ENCODE measurements at places on chromosomes 16 and 17. TPM values are rescaled to one million over a fixed set of nuclear protein-coding genes. Genes with fewer than 3 reads are reported as not detected.

DNA sequence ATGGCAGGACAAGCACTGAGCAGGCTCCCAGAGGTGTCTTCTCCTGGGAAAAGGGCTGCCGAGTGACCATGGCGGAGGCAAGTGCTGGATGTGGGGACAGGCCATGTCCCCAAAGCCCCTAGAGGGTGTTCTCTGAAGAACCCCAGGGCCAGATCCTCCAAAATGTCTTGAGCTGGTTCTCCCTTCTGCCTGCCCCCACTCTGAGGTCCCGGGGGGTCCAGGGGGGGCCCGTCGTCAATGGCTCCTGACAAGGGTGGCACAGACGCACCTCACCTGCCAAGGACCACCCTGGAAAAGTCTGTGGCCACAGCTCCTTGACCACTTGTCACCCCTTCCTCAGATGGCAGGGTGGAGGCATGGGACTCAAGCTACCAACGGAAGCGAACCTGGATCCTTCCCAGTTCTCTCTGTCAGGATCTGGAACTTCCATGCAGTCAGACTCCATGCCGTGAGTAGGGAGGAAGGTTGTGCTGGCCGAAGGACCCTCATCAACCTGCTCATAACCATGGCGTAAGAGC lies 2.3 kb upstream of the MYO1C start:
- H3K27ac ChIP-seq, result peak overlapping the region; percentile 35
- H3K36me3 ChIP-seq, result no peaks in the 10 kb centered on the region
- peaks cover 23% of the 10 kb centered on the region for H3K4me1 ChIP-seq
- no peak for DNase-seq
- no peak overlapping the region for H3K4me3 ChIP-seq

DNA sequence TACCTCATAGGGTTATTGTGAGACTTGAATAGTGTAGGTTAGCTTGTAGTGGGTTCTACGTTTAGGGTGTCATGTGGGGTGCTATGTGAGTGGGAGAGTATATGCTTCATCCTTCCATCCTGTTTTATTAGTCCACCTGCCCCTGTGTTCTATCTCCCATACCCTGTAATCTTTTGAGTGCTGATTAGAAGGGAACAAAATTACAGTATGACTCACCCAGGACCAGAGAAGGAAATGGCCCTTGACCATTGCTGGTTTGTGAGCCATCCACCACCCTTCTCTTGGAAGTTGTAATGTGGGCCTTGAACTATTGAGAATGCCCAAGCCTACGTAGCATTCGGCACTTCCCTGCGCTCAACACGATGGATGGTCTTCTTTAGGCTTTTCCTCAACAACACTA lies 17.1 kb downstream of the SAP30BP start:
- DNase-seq, result peak; percentile 55
- H3K4me3 ChIP-seq, result no peak overlapping the region
- no peaks in the 10 kb centered on the region for H3K27me3 ChIP-seq
- H3K36me3 ChIP-seq, result no peaks in the 10 kb centered on the region
- H3K27ac ChIP-seq, result peak overlapping the region; percentile 88

ARL5C gene
- total RNA-seq, result not detected

- no peaks in the 10 kb centered on the region for H3K27me3 ChIP-seq
- no peak for DNase-seq
- H3K4me3 ChIP-seq, result no peak overlapping the region
- H3K36me3 ChIP-seq, result peaks cover 7% of the 10 kb centered on the region
- peaks cover 29% of the 10 kb centered on the region for H3K4me1 ChIP-seq
- no peak overlapping the region for H3K27ac ChIP-seq
Measured at GRCh38 chr16:66612422-66612821, 7.9 kb downstream of the CMTM3 start.

DNA sequence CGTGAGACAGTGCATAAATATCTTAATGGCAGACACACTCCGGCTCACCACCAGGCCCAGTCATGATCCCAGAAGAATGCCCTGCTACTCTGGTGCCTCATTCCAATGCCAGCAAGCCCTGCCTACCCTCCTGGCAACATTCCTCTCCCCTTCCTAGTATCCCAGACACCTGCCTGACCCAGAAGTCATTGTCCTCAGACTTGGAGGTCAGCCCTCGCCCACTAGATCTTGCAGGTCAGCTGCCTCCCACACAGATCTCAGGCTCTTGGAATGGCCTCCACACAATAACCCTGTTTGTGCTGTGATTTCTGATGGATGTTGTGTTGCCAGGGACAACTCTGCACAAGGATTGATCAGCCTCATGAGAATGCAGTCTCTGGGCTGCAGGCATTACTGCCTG lies 1.8 kb upstream of the TEX2 start:
- no peak overlapping the region for H3K27ac ChIP-seq
- H3K4me3 ChIP-seq, result no peak overlapping the region
- no peaks in the 10 kb centered on the region for H3K36me3 ChIP-seq
- H3K27me3 ChIP-seq, result no peaks in the 10 kb centered on the region
- peaks cover 21% of the 10 kb centered on the region for H3K4me1 ChIP-seq

GRCh38 chr17:52678211-52678610 lies 519.7 kb upstream of the CA10 start:
- H3K27ac ChIP-seq, result no peak overlapping the region
- no peaks in the 10 kb centered on the region for H3K4me1 ChIP-seq
- no peak overlapping the region for H3K4me3 ChIP-seq
- DNase-seq, result no peak
- no peaks in the 10 kb centered on the region for H3K36me3 ChIP-seq
- H3K27me3 ChIP-seq, result no peaks in the 10 kb centered on the region

KRTAP4-9 gene
- not detected for total RNA-seq

DNA sequence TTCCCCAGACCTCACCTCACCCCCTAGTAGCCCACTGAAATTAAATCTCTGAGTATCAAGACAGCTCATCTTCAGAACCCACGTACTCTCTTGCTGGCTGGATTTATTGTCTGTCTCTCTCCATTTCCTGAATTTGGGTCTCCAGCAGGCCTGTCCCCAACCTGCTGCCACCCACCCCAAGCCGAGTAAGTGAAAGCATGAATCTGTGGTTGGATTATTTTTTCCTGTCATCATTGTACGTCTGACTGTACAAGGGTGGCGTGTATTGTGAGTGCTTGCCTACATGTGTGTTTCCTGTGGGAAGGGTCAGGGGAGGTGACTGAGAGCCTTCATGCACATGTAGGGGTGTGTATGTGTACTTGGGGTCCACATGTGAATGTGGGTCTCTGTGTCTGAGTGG lies 5.4 kb downstream of the TNP2 start:
- H3K36me3 ChIP-seq, result no peaks in the 10 kb centered on the region
- H3K27me3 ChIP-seq, result no peaks in the 10 kb centered on the region
- no peak overlapping the region for H3K4me3 ChIP-seq
- H3K27ac ChIP-seq, result no peak overlapping the region

DNA sequence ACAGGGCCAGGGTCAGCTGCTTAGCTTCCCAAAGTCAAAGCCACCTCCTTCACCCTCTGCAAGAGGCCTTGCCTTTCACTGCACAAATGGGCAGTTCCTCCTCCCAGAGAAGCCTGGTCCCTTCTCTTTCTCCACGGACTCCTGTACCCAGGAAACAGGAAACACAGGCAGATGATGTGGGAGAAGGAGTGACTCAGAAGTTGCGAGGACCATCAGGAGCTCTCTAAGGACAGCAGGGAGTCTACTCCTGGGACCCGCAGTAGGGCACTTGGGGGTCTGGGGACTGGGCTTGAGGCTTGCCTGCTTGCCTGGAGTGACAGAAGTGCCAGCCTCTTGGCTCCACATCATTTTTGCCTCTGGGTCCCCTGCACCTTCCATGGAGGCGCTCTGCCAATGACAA lies 47.4 kb upstream of the KSR1 start:
- 0 out of 2 replicates have a peak, but pooled peaks cover 4% of the 10 kb centered on the region for H3K27me3 ChIP-seq
- H3K36me3 ChIP-seq, result no peaks in the 10 kb centered on the region
- no peak overlapping the region for H3K4me3 ChIP-seq
- peak; percentile 69 for DNase-seq

GRCh38 chr17:8798846-8799569 lies at the start of gene MFSD6L:
MFSD6L (minus strand) TSS chr17:8799365; CDS start chr17:8799120, 245 bp downstream.
- no peak within 1 kb of the TSS for H3K4me3 ChIP-seq
- no peaks in the 10 kb centered on the region for H3K4me1 ChIP-seq
- peaks cover 11% of the 10 kb centered on the region for H3K27me3 ChIP-seq
- no peak within 1 kb of the TSS for H3K27ac ChIP-seq
- no peaks in the 10 kb centered on the region for H3K36me3 ChIP-seq
- no peak for DNase-seq

DNA sequence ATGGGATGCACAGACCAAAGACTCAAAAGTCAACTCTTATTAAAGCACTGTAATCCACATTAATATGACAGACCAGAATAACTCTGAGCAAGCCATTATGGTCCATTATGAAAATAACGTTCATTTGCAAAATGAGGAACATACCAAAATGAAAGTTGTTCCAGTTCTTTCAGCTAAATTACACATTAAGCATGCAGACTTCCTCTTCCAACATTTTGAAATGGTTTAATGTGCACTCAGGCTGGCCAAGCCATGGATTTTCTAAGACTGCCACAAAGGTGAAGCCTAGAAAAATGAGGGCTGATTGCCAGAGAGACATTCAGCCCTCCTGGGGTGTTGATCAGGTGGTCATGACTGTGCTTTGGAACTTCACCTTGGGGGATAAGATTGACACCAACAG lies 56.7 kb upstream of the NOG start:
- H3K27me3 ChIP-seq, result no peaks in the 10 kb centered on the region
- H3K36me3 ChIP-seq, result no peaks in the 10 kb centered on the region
- H3K4me1 ChIP-seq, result no peaks in the 10 kb centered on the region
- H3K4me3 ChIP-seq, result no peak overlapping the region

- H3K36me3 ChIP-seq, result no peaks in the 10 kb centered on the region
- no peaks in the 10 kb centered on the region for H3K4me1 ChIP-seq
- no peak overlapping the region for H3K27ac ChIP-seq
- H3K27me3 ChIP-seq, result no peaks in the 10 kb centered on the region
- H3K4me3 ChIP-seq, result no peak overlapping the region
Measured at GRCh38 chr16:88886845-88887521, 20.5 kb upstream of the PABPN1L start.

- H3K27me3 ChIP-seq, result peaks cover 42% of the 10 kb centered on the region
- no peak overlapping the region for H3K27ac ChIP-seq
- H3K4me1 ChIP-seq, result no peaks in the 10 kb centered on the region
- DNase-seq, result peak; percentile 16
Measured at GRCh38 chr17:61555127-61555566, 35.9 kb downstream of the NACA2 start.

- no peaks in the 10 kb centered on the region for H3K36me3 ChIP-seq
- no peaks in the 10 kb centered on the region for H3K4me1 ChIP-seq
- H3K27me3 ChIP-seq, result peaks cover 29% of the 10 kb centered on the region
- no peak for DNase-seq
- no peak overlapping the region for H3K27ac ChIP-seq
- H3K4me3 ChIP-seq, result no peak overlapping the region
Measured at GRCh38 chr16:30025156-30025555, 2.2 kb downstream of the C16orf92 start.

DNA sequence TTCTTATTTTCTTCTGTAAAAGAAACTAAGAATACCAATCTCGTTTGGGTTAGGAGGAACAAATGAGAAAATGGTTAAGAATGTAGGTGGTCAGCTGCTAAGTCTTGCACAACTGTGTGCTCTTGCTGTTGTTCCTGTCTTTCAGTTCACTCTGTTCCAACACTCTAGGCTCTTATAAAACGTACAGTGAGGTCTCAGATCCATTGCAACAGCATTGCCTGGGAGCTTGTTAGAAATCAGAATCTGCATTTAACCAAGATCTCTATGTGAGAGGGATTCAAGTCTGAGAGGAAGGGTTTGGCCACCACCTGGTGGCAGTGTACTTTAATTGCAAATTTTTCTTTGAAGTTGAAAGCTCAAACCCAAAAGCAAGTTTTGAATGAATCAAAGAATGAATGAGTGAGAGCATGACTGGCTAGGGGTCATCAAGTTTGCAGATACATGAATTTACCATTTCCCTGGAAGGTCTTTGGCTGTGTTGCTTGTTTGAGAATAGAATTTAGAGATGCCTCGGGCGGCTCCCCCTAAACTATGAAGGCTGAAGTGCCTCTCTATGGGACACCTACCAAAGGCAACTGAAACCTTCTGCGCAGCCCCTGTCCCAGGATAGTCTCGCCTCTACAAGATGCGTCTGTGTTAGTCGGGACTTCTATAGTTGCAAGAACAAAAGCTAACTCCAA lies 2.5 kb downstream of the ALOX15B start:
- H3K27me3 ChIP-seq, result peaks cover 5% of the 10 kb centered on the region
- DNase-seq, result peak; percentile 78
- peak overlapping the region; percentile 54 for H3K27ac ChIP-seq
- H3K36me3 ChIP-seq, result no peaks in the 10 kb centered on the region

CNGB1 gene
- not detected for total RNA-seq

DNA sequence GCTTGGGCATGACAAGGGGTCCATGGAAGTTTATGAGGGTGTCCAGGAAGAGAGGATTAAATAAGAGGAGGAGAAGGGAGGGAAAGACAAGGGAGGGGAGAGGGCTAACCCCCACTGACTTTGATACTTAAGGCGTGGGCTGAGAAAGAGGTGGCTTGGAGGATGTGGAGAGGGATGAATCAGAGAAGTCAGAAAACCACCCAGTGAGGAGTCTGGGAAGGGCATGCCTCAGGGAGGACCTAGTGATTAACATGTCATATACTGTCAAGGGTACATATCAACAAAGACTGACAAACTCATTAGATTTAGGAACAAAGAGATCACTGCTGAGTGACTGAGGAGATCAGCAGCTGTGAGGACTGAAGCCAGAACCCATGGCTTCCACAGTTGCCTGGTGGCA lies 145.4 kb downstream of the IRX5 start:
- no peaks in the 10 kb centered on the region for H3K27me3 ChIP-seq
- no peaks in the 10 kb centered on the region for H3K36me3 ChIP-seq
- H3K4me3 ChIP-seq, result no peak overlapping the region
- H3K27ac ChIP-seq, result no peak overlapping the region
- no peaks in the 10 kb centered on the region for H3K4me1 ChIP-seq

CD300LB gene
- total RNA-seq, result not detected

- DNase-seq, result peak; percentile 23
- no peaks in the 10 kb centered on the region for H3K36me3 ChIP-seq
- H3K4me1 ChIP-seq, result no peaks in the 10 kb centered on the region
- no peak overlapping the region for H3K4me3 ChIP-seq
- no peaks in the 10 kb centered on the region for H3K27me3 ChIP-seq
Measured at GRCh38 chr16:65959983-65960382, 406.5 kb upstream of the CDH5 start.

ACSF3 gene
- 17.1 TPM for total RNA-seq

DNA sequence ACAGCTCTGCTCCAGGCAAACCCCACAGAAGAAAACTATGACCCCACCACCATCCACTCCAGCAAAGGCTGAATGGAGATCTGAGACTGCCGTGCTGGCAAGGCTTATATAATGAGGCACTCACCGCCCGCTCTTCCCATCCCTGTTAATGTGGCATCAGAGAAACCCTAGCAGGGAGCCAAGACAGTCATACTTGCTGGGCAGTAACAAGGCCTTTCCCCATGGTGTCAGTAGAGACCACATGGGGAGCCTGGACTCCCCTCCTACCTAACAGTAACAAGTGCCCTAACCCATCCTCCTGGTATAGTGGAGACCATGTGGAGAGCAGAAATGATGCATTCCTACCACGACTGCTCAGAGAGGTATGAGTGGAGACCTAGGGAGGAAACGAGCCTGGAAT lies 235.2 kb downstream of the C16orf78 start:
- H3K4me1 ChIP-seq, result no peaks in the 10 kb centered on the region
- H3K4me3 ChIP-seq, result no peak overlapping the region
- no peaks in the 10 kb centered on the region for H3K36me3 ChIP-seq
- peaks cover 17% of the 10 kb centered on the region for H3K27me3 ChIP-seq
